Progenitor cell of endocrine pancreas (in vitro differentiated cells): ENCODE measurements at places on chromosomes 6 and 20.

GRCh38 chr20:3565851-3566250, 95.0 kb downstream of the ATRN start:
- no peak for DNase-seq

- no peak for DNase-seq
These were observed 25.9 kb downstream of the EDEM2 start for GRCh38 chr20:35121186-35121585.

DNA sequence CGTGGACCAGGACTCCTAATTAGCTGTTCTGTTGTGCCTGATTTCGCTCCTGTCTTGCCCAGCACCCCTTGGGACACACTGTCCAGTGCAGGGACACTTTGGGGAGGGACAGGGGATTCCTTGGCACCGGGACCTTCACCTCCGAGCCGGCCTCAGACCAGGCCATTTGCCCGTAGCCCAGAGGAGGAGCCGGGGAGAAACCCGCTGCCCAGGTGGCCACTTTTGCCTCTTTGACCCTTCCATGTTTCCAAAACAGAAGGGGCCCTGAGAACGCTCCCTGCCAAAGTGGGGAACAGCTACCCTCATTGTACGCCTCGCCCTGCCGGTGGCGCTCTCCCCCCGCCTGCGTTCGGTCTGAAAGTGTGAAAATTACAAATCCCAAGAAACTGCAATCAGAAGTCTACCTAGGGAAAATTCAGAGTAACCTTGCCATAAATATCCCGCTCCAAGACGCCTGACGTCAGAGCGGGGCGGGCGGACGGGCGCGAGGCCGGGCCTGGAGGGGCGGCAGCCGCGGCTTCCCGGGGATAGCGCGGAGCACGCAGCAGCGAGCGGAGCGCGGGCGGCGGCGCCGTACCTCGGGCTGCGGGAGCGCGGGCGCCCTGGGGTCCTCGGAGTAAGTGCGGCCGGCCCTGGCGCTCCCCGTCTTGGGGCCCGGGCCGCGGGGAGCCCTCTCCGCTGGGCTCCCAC, at the start of gene DAAM2:
TSS of gene DAAM2 (plus strand) at position 527 of the 690 bp plus-strand sequence. CDS start 63,927 bp downstream, outside the sequence.
- peak; percentile 16 for DNase-seq

- no peak for DNase-seq
These were observed 27.6 kb upstream of the ASXL1 start for GRCh38 chr20:32330555-32330897.

DNA sequence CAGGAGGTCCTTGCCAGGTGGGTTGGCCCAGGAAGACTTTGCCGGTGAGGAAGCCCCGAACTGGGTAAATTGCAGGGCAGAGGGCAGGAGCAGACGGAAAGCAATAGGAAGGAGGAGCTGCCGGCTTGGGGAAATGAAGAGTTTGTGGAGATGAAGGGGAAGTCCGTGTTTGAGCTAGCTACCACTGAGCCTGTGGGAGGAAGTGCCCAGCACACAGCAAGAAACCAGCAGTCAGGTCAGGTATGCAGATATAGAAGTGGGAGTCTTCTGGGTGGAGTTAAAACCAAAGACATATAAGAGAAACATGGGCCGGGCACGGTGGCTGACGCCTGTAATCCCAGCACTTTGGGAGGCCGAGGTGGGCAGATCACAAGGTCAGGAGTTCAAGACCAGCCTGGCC, 34.7 kb downstream of the CD24 start:
- DNase-seq, result no peak

DNA sequence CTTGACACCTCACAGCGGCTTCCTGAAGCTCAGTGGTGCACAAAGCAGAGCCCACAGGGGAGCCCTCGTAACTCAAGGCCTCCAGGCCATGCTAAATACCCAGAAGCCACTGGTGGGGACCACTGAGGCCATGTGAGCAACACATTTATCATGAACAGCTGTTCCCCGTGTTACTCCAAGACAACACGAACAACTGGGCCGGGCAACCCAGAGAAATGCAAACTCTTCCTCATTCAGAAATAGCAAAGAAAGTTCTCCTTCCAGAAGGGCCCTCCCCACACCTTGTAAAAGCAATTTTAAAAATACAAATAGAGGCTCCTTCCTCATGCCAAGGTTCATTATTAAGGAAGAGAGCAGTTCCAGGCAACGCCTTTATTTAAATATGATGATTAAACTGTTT, 36.3 kb upstream of the SLCO4A1 start:
- no peak for DNase-seq

DNA sequence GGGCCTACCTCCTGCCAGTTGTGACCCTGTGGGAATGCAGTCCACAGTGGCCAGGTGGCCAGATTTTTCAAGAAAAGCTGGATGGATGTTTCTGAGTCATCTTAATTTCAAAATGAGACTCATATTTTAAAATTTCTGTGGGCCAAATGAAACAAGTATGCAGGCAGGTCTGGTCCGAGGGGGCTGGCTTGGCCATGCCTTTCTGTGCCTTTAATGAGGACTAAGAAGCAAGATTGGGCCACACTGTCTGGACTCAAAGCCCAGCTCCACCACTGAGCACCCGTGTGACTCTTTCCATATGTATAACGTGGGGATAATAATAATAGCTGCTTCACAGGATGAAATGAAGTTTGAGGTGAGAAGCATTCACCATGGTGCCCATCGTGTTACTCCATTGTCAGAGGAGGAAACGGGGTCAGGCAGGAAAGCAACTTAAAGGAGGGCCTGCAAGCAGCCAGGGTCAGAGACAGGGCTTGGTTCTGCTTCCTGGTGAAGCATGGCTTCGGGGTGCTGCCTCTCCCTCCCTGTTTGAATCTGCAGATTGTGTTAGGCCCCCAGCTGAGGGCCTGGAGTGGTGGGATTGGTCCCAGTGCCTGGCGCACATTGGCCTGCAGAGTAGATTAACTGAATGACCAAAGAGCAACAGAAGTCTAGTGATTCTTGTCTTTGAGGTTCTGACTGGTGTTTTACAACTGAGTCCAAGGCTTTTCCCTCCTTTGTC, 3.8 kb downstream of the SOX12 start:
- DNase-seq, result no peak
